ENCODE measurements at places on chromosomes 13 and 19.
A peak's percentile ranks its signal among the peaks of the same experiment; 100 is the strongest.

DNA sequence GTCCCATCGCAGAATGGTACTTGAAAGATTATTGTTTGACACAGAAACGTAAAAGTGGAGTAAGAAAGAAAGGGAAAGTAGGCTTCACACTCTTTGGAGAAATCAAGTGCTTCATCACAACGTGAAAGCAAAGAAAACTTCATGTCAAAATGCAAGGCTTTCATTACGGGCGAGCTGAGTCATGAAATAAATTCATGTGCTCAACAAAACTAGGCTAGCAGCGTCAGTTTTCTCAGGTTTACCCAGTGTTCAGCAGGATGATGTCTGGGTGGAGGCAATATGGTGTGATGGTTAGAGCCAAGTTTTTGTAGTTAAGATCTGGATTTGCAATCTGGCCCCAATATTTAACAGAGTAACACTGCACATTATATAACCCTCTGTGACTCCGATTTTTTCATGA is 128.0 kb downstream of the TRPC4 start:
- DNase-seq, result no peak

- no peak for DNase-seq
Observed at GRCh38 chr13:113643593-113643992, 14.4 kb downstream of the ATP4B start.

- no peak for DNase-seq
Observed at GRCh38 chr13:89610881-89611280, 1736.6 kb upstream of the MIR17HG start.

- DNase-seq, result peak; percentile 65
Observed at GRCh38 chr19:45499196-45500180, 1.2 kb downstream of the PPM1N start.

GRCh38 chr13:41597348-41598041 is 140.1 kb downstream of the RGCC start:
- no peak for DNase-seq

DNA sequence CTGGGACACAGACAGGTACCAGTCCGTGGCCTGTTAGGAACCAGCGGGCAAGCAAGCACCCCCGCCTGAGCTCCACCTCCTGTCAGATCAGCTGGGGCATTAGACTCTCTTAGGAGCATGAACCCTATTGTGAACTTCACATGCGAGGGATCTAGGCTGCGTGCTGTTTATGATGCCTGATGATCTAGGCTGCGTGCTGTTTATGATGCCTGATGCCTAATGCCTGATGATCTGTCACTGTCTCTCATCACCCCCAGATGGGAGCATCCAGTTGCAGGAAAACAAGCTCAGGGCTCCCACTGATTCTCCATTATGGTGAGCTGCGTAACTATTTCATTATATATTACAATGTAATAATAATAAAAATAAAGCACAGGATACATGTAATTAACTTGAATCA is 3.6 kb downstream of the RASGRP4 start:
- DNase-seq, result no peak

GRCh38 chr19:15137777-15138176 is 30.6 kb downstream of the SYDE1 start:
- DNase-seq, result no peak

DNA sequence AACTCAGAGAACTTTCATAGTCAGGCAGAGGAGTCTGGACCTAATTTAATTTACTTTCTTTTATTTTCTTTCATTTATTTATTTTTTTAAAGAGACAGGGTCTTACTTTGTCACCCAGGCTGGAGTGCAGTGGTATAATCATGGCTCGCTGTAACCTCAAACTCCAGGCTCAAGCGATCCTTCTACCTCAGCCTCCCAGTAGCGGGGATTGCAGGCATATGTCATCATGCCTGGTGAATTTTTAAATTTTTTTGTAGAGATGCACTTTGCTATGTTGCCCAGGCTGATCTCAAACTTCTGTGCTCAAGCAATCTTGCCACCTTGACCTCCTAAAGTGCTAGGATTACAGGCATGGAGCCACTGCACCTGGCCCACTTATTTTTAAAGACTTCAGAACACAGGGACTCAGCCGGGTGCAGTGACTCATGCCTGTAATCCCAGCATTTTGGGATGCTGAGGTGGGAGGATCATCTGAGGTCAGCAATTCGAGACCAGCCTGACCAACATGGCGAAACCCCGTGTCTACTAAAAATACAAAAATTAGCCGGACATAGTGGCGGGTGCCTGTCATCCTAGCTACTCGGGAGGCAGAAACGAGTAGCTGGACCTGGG is 50.6 kb downstream of the KLF5 start:
- DNase-seq, result no peak

DNA sequence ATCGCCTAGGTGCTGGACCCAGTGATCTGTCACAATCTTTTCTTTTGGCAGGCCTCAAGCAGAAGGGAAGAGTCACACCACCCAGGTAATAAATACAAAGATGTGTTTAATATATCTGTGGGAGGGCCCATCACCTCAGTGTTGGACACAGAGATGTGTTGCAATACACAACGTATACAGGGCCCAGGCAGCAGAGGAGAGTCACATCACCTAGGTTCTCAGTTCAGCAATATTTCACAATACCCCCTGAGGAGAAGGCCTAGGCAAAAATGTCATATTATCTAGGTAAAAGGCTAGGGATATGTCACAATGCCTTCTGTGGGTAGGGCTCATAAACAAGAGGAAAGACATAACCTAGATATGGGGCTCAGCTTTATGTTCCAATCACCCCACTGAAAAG is 53.5 kb upstream of the ZNF728 start:
- no peak for DNase-seq

DNA sequence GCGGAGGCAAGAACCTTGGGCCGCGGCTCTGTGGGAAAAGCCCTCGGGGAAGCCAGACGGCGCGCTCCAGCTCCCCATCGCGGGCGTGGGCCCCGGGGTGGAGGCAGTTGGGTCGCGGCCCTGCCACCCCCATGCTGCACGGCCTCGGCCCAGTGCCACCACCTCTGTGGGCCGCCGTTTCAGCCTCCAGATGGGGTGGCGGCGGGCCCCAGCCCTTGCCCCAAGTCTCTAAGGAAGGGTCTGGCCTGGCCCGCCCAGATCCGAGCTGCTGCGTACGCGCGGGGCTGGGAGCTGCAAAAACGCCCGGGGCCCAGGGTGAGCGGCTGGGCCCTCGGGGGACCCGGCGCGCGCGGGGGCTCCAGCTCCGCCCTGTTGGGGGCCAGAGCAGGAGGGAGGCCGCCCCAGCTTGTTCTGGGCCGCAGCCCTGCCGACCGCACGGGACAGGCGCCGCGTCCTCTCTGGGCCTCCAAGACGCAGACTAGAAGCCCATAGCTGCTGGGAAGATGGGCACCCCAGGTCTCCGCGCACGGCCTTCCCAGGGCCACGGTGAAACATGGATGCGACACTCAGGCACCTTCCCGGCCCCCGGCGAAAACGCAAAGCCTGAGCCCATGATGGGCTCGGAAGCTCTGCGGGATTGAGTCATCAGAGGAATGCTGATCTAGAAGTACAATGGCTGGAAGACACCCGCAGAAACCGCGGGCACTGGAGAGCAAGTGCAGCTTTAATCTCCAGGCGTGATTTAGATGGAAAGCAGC is 110.1 kb downstream of the KCTD15 start:
- DNase-seq, result no peak

DNA sequence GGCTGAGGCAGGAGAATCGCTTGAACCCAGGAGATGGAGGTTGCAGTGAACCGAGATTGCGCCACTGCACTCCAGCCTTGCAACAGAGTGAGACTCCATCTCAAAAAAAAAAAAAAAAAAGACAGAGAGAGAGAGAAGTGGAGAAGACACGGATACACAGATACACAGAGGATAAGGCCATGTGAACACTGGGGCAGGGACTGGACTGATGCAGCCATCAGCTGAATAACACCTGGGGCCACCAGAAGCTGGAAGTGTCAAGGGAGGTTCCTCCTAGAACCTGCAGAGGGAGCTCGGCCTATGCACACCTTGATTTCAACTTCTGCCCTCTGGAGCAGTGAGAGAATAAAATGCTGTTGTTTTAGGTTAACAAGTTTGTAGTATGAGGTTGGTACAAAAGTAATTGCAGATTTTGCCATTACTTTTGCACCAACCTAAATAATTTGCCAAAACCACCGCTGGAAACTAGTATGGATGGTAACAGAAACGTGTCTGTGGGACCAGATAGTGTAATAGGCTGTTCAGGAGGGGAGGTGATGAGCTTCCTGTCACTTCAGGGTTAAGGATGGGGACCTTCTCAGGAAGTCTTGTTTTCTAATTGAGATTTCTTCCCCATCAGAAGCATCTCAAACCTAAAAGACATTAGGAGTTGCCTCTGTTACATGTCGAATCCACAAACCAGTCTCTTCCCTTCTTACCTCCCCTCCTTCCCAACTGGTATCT is 36.4 kb upstream of the IGSF23 start:
- no peak for DNase-seq

- no peak for DNase-seq
Observed at GRCh38 chr13:26584713-26585112, 27.2 kb downstream of the WASF3 start.

GRCh38 chr19:52700673-52701072 is 34.2 kb downstream of the ZNF611 start:
- DNase-seq, result no peak

DNA sequence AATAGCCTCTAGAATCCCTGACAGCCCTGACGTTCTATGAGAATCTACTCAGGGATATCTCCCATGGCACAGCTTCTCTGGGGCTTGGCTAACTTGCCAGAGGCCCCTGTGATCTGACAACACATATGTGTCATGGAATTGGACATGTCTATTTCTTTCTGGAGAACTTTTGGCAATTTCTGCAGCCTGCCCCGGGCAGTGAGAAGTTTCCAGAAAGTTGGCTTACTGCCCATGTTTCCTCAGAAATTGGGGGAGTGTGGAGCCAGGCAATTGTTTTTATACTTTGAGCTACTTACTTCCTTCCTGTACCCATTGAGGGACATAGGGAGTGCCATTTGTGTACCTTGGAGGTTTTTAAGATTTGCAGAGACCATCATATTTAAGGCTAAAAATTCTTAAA is 98.9 kb downstream of the FLT1 start:
- DNase-seq, result no peak

GRCh38 chr13:70769817-70770216 is 661.6 kb upstream of the KLHL1 start:
- no peak for DNase-seq

GRCh38 chr13:82687884-82688283 is 1194.4 kb downstream of the SLITRK1 start:
- DNase-seq, result no peak

DNA sequence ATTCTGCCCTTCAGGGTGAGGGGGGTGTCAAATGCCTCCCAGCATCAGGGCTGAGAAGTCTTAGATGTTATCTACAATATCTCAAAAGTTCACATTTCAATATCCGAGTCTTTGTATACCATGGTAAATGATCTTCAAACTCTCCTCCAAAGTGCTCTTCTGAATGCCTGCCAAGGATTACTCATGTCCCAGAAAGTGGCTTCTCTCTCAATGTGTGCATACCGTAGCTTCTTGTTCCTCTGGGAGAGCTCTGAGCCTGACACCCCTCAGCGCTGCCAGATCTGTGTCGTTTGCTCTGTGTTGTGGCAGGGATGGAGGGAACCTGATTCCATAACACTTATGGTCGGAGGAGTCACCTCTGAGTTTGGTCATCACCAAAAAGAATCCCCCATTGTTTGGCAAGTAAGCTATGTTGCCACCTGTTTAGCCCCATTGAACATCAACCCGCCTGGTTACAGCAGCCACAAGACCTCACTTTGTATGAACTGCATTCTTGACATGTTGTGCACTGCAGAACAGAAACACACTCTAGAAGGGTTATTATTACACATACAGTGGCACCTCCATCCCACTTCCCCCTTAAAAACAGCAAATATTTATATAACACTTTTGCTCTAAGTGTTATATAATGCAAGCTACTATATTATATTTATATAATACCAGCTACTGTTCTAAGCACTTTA is 163.1 kb upstream of the MIR17HG start:
- no peak for DNase-seq

DNA sequence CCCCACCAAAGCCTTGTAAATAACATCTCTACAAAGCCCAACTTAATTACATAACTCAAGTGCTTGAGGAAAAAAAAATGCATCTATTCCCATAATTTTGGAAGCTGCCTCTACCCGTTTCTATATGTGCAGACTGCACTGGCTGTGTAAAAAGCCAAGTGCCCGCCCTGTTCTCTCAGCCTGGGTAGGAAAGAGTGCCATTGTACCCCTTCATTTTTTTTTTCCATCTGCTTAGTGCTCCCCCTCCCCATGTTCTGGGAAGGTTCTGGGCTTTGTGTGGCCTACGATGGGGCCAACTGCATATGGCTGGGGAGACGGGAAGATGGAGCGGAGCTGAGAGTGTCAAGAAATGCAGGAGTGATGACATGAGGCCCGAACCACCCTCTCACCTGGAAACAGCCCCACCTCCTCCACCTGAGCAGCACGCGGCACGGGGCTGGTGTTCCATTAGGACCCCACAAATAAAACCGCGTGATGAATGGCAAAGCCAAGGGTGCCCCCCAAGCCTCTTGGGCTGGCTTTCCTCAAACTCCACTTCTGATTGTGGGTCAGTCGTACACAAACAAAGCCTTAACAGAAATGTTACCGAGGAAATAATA is 42.1 kb downstream of the TSHZ3 start:
- DNase-seq, result no peak

GRCh38 chr13:52862358-52863206 is 14.1 kb upstream of the PCDH8 start:
- DNase-seq, result no peak

DNA sequence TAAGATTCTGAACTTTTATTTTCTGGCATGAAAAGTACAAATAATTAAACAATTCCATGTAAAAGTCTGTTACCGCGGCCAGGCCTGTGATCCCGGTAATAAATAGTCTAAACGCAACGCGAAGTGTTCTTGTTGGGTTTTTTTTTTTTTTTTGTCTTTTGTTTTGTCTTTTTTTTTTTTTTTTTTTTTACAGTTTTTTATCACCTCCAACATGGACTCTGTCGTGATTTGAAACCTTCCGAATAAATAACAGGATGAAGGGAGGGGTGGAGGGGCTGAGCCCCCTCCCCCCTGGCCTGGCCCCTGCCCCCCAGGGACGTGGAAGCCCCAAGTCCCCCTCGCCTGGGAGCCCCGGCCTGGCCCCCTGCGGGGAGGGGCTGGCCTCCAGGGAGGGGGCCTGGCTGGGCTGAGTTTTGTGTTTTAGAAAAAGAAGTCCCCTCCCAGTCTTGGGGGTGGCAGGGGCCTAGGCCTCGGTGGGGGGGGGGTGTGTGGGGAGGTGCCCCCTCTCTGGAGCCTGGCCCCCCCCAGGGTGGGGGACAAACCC is 16.0 kb downstream of the PRKCSH start:
- DNase-seq, result no peak

DNA sequence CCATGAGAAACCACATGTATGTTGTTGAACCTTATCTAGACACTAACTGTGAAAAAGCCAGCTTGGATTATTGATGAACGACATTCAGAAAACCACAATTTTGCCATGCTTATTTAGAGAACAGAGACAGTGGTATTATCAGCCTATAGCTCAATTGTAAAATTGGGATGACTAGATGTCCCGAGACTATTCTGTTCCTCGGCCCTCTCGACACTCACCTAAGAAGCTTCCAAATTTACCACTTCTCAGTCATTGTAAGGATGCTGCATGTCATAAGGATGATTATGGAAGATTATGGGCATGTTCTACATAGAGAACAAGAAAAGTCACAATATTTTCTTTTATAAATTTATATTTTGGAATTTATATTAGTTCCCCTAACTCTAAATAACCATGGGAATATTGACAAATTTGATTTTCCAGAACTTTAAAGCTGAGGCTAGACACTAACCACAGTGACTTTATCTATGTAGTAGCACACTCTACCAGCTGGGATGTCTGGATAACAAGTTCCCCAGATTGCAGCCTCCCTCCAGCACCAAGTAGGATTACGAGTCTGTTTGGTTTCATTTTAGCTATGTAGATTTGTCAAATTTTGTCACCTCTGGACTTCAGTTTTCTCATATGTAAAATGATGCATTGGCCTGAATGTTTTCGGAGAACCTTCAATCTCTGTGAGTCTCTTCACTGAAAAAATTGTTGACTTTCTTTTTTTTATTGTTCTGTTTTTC is 513.6 kb downstream of the IRS2 start:
- DNase-seq, result no peak

Data from stimulated activated CD4-positive, alpha-beta T cell treated with anti-CD3 and anti-CD28 coated beads, Interleukin-4, amount 100 ng/mL, for 48 hours (primary cell).